ENCODE measurements at places on chromosomes 1 and 21.

GRCh38 chr1:229070168-229070567 is 200.7 kb upstream of the RAB4A start:
- DNase-seq: no peak

- DNase-seq: no peak
Observed at GRCh38 chr1:151615711-151616504, 4.1 kb downstream of the SNX27 start.

DNA sequence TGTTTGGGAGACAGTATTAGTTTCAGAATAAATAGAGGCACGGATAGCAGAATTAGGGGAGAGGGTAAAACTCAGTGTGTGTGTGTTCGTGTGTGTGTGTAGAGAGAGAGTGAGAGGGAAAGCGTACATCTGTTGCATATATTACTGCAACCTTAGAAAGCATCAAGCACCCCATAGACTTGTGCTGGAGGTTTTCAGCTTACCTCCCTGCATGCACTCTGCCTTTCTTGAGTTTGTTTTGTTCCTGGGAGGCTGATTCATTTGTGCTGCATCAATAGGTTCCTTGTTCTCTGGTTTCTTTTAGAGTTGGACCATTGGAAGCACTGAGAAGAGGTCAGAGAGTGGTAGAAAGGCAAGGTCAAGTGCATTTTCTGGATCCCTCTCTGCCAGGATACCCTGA is 104.4 kb upstream of the KCNK1 start:
- no peak for DNase-seq

- DNase-seq: no peak
Observed at GRCh38 chr21:33587792-33588484, 546 bp downstream of the DONSON start.

GRCh38 chr1:204751883-204752687 is 66.5 kb upstream of the LRRN2 start:
- DNase-seq: no peak

DNA sequence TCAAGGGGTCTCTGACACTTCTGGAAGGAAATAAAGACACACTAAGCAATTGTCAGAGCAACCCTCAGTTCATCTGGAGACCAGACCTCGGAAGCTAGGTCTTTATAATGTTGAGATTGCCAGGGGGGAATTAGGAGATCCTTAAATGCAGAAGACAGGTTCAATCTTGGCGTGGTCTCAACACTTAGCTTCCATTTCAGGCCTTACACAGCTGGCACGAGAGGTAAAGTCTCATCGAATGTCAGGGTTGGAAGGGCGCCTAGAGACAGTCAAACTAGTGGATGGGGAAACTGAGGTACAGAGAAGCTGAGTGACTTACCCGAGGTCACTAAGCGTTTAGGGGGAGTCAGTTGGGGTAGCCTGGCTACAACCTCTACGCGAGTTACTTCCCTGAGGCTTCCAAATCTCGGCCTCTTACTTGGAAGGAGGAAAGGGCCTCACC is 562 bp upstream of the EPB41 start:
- no peak for DNase-seq

DNA sequence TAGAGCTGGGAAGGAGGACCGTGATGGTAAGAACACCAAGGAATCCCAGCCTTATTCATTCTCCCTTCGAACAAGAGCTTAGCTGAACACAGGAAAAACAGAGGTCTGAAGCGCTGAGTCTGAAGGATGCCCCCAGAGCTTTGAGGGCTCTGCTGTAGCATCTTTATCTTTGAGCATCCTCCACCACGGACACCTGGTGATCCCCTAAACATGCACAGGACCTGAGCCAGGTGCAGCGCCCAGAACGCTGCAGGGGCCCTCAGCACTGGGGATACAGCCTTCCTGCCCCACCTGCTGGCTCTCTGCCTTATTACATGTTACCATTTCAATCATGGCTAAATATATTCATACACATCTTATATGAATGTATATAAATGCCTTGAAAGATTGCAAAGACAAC is 7.7 kb upstream of the GPATCH4 start:
- DNase-seq: no peak

GRCh38 chr1:171984262-171984661 is 143.0 kb downstream of the DNM3 start:
- DNase-seq: no peak

DNA sequence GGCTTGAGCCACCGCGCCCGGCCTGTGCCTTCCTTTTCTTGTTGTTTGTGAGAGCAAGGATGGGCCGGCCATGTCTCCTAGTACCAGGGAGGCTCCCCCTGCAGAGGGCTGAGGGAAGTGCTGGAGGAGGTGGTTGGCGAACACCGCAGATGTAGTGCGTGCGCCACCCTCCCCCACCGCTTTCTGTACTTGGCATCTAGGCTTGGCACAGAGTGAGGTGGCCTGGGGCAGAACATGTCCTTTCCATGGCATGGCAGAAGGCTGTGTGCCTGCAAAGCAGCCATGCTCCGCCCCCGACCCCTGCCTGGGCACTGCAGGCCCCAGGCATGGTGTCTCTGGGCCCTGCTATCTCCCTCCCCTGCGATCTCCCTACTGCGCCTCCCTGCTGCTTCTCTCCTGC is 30.7 kb downstream of the ALPL start:
- DNase-seq: no peak

GRCh38 chr1:192477630-192478029 is 97.9 kb upstream of the RGS1 start:
- no peak for DNase-seq

DNA sequence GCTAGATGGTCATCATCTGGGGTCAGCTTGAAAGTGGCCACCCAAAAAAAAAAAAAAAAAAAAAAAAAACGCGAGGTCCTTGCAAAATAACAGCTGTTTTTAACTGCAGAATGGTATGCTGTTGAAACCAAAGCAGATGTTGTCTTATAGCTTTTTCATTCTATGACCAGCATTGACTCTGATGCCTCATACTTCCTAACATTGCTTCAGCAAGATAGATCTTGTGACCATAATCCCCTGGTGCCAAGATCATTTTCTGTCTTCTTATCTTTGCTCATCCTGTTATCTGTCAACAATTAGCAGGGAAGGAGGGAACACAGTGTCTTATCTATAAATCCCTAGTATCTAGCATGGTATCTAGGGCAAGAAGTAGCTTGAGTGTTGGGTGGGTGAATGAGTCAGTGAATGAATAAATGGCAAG is 181.5 kb downstream of the PLPP3 start:
- DNase-seq: no peak

- DNase-seq: no peak
Observed at GRCh38 chr1:11855430-11855829, 3.3 kb downstream of the NPPB start.

GRCh38 chr1:92968138-92969032 is 7.1 kb upstream of the DIPK1A start:
- no peak for DNase-seq

GRCh38 chr1:185645162-185645640 is 89.0 kb upstream of the HMCN1 start:
- DNase-seq: no peak

GRCh38 chr1:79790950-79791349 is 784.4 kb upstream of the ADGRL4 start:
- no peak for DNase-seq

DNA sequence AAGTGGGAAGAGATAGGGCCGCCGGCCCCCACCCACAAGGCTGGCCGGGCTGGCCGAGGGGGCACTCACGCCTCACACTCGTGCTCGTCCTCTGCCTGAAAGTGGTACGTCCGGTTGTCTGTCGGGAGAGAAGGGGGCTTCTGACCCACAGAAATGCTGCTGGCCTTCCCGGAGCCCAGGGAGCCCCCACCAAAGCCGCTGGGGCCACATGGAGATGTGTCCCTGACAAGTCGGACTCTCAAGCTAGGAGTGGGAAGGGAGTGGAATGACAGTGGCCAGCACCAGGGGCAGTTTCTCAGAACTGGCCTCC is 12.8 kb upstream of the TCEA3 start:
- no peak for DNase-seq

DNA sequence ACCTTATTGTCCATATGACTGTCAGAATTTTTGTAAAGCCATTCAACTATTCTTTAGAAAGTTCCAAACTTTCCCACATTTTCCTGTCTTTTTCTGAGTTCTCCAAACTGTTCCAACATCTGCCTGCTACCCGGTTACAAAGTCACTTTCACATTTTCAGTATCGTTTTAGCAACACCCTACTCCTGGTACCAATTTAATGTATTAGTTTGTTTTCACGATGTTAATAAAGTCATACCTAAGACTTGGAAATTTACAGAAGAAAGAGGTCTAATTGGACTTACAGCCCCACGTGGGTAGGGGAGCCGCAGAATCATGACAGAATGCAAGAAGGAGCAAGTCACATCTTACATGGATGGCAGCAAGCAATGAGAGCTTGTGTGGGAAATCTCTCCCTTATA is 867.8 kb downstream of the AMY1C start:
- DNase-seq: no peak

DNA sequence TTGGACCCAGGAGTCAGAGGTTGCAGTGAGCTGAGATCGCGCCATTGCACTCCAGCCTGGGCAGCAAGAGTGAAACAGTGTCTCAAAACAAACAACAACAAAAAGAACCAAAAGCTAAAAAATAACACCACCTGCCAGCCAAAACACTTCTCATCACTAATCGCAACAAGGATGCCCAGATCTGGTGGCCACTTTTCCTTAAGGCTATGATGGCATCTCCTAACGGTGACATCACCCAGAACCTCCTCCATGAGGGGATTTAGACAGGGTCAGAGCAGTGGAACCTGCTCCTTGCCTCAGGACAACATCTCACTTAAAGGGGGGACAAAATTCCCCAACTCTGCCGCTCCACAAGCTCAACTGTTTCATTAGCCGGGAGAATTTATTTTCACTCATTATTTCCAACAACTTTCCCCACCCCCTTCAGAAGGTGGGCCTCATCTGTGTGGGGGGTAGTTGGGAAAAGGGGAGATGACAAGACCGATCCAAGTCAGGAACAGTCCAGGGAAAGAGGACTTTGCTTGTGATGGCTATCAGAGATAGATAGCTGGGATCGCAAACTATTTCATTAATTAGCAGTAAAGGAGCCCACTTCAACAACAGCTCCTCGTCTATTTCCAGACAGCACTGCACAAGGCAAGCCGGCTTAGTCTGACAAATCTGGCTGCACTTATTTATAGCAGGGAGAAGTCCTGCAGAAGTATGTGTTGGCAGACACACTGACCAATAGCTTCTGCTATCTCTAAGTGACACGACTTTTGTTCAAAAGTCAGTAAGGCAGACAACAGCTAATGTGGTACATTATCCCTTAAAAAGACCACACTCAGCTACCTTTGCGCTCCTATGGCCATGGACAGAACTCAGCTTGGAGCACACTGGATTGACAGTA is 2.6 kb downstream of the PABPC4 start:
- no peak for DNase-seq

GRCh38 chr1:29105822-29106221 is 17.9 kb downstream of the TMEM200B start:
- DNase-seq: no peak

- DNase-seq: no peak
Observed at GRCh38 chr1:46117810-46118494, 14.5 kb downstream of the PIK3R3 start.

DNA sequence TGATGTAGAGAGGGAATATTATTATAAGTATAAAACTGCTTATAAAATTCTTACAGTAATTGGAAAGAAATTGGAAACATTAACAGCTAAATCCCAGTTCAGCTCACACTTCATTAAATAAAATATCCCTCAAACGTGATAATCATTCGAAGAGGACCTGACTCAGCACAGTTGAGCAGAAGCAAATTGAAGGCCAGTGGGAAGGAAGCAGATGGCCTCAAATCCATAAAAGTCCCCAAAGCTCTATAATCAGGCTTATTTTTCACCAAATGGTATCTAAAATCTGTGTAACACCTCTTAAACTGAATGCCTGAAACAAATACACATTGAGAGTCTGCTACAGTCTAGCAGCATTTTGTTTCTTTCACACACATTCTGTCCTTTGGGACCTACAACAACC is 106.8 kb downstream of the TENT5C start:
- no peak for DNase-seq

GRCh38 chr1:89995598-89996449 is 914 bp downstream of the ZNF326 start:
- no peak for DNase-seq

DNA sequence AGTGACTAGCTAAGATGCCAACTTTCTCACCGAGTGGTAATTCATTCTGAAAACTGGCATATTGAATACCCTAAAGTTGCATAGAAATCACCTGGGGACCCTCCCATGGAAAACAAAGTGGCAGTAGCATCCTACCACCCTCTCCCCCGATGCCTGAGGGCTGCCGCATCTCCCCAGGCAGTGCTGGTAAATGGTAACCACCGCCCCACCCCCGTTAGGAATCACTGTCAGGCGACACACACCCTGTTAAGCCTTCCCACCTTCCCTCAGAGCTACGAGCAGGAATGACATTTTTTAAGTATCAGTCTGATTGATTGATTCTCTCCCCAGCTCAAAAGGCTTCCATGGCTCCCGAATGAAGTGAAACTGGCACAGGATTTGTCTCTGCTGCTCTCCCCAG is 28.3 kb downstream of the TMPRSS2 start:
- DNase-seq: no peak

DNA sequence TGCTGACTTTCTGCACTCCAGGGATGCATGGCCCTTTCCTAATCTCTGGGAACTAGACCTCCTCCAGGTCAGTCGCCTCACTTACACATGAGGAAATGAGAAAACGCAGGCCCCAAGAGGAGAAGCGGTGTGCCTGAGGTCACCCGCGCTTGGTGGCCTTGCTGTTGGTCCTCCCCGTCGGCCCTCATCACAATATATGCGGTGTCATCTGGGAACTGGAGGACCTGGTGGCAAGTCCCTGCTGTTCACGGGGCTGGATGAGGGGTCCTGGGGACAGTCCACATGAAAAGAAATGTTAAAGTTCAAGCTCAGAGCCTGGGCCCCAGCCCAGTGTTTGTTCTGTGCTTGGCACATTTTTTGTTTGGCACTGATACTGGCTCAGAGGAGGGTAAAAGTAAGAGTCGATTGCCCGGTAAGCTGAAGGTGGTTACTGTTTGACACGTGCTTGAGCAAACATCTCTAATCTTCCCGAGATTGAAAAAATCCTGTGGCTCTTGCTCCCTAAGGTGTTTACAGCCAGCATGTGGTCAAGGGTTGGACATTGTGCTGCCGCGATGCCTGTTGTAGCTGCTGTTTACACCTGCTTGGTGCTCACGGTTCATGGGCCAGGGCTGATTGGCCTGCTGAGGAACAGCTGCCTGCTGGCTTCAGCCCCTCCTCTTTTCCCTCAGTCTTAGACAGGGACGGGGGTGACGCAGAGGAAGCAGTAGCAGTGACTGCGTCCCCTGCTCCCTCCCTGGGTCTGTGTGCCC is 5.2 kb downstream of the COQ8A start:
- no peak for DNase-seq

- DNase-seq: no peak
Observed at GRCh38 chr1:228087771-228088251, 5.3 kb downstream of the ARF1 start.
